ENCODE measurements at places on chromosomes 11 and 22.

GRCh38 chr22:26751217-26751616 is 93.8 kb downstream of the MIAT start:
- peak; percentile 17 for DNase-seq

DNA sequence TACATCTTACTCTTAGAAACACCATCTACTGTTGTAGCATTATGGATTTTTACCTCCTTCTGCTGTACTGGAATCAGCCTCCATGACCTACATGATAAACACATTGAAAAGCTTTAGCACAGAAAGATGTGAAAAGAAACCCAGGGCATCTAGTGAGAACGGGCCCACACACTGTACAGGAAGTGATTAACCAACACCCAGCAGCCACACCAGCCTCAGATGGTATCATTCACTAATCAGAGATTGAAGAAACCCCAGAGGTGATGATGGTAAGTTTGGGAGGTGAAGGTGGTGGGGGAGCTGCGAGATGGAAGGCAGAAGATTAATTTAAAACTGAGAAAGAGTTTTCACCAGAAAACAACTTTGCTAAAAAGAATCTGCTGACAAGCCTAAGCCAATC is 46.1 kb downstream of the RASSF10 start:
- no peak for DNase-seq

GRCh38 chr22:42431401-42432019 is 693 bp downstream of the NFAM1 start:
- DNase-seq = no peak

- peak; percentile 28 for DNase-seq
These were observed 10.8 kb upstream of the LDHA start for GRCh38 chr11:18383388-18384156.

DNA sequence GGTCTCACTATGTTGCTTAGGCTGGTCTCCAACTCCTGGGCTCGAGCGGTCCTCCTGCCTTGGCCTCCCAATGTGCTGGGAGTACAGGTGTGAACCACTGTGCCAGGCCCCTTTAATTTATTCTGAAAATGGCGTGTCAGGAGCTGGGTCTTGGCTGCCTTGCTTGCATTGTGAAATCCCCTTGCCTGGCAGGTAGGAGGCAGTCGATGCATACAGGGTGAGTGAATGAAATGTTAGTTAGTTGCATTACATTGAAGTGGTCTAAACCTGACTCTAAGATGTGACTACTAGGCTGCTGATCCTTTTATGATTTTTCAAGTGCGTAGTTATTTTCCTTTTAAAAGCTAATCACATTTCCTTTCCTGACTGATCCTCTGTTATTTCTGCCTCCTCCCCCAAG is 42.9 kb downstream of the PARVB start:
- no peak for DNase-seq

- DNase-seq = no peak
These were observed 309.8 kb upstream of the CNTN5 start for GRCh38 chr11:98710986-98711385.

GRCh38 chr11:60910711-60911380 is 3.1 kb upstream of the TMEM109 start:
- no peak for DNase-seq

GRCh38 chr11:75627906-75628668 is 40.8 kb downstream of the MAP6 start:
- DNase-seq = no peak

DNA sequence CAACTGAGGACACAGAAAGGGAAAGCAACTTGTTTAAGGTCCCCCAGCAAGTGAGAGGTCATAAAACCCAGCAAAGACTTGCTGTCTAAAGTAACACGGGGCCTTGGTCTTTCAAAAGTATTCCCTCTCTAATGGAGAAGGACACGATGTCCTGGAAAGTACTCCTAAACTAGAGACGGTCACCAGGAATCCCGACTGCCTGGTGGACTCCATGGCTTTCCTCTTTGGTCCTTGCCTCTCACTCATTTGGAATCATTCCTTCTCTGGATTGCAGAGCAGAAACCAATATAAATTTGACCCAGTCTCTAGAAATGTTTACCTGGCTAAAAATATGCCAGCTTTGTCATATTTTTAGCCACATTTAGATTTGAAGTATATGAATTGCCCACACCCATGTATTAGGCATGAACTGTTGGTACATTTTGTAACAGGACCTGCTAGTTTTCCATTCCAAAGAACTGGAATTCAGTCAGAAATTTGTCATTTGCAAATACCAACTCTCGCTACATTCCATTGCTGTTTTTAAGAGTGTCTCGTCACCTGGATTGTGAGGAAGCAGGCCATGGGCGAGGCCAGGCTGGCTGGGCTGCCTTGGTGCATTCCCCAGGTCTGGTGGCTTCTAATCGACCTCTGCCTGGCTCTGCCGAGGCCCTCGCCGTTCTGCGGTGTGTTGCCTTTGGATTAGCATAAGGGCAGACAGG is 12.9 kb downstream of the NAV2 start:
- no peak for DNase-seq

GRCh38 chr11:9575260-9576240 is 2.1 kb downstream of the WEE1 start:
- no peak for DNase-seq

DNA sequence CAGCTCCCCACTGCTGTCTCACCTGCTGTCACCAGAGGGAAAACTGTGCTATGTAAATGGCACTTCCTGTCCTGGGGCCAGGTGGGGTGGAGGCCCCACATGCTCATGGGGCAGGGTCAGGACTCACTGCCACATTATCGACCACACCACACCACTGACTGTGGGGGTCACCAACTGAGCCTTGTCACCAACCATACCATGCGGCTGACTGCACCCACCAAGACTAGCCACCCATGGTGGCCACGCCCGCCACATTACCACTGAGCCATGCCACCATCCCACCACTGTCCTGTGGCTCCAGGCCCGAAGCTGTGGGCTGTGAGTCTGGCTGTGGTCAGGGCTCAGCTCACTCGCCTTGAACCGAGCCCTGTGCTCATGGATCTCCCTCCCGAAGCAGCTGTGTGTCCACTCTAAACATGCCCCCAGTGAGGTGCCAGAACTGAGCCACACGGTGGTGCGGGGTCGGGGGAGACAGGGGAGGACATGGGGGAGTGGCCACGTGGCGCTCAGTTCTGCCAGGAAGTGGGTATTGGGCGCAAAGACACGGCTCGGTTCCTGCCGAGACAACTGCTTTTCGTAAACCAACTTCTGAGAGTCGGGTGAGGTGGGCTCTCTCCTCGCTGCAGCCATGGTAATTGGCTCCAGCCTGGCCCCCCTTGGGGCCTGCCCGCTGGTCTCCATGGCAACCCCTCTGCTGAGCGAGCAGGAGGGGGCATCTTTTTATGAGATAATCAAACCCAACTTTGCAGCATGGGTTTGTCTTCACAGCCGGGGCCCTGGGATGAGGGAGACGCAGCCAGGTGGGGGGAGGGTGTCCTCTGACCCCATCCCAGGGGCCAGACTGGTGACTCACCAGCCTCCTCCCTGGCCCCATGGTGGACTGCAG is 23.2 kb downstream of the RTN4R start:
- no peak for DNase-seq

DNA sequence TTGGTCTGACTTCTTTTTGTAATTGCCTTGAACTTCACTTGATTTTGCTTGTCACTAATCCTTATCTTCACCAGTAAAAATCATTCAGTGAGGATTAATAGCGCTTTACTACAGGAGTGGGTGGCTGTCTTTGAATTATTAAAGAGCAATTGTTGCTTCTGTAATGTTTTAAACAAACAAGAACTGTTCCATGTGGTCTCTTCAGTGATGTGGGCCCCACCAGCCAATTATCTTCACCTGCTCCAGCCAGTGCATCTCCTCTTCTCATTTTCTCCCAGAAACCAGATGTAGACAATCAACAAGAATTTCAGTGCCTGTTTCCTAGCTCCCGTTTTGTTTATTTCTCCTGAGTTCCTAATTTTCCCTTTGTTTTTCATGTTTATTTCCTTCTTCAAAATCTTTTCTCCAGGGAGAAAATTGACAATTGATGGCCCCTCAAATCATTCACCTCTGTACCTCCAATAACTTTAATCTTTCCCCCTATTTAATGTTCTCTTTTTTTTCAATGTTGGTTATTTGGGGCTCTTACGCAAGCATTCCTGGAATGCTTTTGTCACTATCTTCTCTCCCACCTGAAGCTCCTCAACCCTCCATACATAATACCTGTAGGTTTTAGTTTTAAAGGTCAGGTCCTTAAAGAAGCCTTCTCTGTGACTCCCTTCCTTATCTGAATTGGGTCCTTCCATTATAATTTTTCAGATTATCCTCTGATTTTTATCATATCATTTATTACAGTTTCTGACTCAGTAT is 115.1 kb downstream of the ARFGAP2 start:
- no peak for DNase-seq

DNA sequence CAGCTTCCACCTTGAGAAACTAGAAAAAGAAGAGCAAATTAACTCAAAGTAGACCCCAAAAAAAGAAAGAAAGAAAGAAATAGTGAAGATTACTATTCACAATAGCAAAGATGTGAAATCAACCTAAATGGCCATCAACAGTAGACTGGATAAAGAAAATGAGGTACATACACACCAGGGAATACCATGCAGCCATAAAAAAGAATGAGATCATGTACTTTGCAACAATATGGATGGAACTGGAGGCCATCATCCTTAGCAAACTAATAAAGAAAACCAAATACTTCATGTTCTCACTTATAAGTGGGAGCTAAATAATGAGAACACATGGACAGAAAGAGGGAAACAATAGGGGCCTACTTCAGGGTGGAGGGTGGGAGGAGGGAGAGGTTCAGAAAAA is 13.8 kb downstream of the CD3D start:
- DNase-seq = no peak

GRCh38 chr22:43017525-43018460 is 2.8 kb upstream of the PACSIN2 start:
- no peak for DNase-seq

DNA sequence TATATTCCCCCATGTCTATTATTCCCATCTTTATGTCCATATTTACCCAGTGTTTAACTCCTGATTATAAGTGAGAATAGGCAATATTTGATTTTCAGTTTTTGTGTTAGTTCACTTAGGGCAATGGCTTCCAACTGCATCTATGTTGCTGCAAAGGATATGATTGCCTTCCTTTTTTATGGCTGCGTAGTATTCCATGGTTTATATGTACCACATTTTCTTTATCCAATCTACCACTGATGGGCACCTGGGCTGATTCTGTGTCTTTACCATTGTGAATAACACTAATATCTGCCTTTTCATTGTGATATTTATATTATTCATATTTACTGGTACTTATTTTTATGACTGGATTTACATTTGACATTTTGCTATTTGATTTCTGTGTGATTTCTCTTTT is 649.6 kb downstream of the NTM start:
- no peak for DNase-seq

DNA sequence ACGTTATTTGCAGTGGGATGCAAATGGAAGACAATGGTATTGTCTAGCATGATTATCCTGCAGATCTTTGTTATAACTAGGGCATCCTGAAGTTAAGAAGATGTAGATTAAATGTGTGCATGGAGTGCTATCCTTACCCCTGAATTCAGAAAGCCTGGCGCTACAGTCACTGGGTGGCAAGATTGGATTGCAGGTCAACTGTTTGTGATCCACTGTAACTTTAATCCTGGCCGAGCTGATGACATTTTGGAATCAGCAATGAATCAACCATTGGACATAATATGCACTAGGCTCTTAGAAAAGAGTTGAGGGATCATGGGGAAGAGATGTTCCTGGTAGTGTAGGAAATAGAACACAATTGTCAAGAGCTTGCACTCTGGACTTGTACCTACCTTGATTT is 25.1 kb downstream of the SEZ6L start:
- no peak for DNase-seq

- DNase-seq = no peak
These were observed 110.9 kb upstream of the BLID start for GRCh38 chr11:122226810-122227379.

GRCh38 chr11:114617157-114618124 is 21.9 kb upstream of the NXPE4 start:
- DNase-seq = no peak

DNA sequence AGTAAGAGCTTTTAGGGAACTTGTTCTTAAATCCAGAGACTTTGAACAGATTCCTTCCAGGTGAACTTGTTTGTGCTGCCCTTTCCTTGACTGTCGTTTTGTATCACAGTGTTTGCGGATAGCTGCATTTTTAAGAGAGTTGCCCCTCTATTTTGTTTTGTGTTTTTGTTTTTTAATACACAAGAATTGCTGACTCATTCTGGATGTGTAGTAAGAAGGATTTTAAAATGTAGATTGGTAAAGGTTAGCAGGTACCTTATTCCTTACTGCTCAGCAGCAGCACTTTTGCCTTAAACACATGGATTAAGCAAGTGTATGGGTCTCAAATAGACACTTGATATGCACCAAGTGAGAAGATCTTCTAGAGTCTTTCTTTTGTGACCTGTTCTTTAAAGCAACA is 8.9 kb upstream of the APOA5 start:
- DNase-seq = no peak

- DNase-seq = no peak
These were observed 63.7 kb downstream of the PPP6R3 start for GRCh38 chr11:68524213-68524612.

DNA sequence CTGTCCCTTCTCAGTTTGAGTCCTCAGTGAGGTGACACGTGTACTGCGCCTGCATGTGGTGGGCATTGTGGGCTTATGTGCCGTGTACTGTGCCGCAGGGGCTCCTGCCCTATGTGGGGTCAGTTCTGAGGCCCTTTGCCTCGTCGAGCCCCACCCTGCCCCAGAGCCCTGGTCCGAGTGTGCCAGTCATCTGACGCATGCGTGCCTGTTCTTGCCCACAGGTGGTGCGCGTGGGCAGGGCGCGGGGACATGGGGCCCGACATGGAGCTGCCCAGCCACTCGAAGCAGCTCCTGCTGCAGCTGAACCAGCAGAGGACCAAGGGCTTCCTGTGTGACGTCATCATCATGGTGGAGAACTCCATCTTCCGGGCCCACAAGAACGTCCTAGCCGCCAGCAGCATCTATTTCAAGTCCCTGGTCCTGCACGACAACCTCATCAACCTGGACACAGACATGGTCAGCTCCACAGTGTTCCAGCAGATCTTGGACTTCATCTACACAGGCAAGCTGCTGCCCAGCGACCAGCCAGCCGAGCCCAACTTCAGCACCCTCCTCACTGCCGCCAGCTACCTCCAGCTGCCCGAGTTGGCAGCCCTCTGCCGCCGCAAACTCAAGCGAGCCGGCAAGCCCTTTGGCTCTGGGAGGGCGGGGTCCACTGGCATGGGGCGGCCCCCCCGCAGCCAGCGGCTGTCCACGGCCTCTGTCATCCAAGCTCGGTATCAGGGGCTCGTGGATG is 22.3 kb upstream of the TMEM191C start:
- DNase-seq = no peak

- peak; percentile 38 for DNase-seq
These were observed 6.4 kb downstream of the FADS2 start for GRCh38 chr11:61834278-61835048.

All from hippocampal formation (tissue), 2 donors.